ENCODE measurements at places on chromosomes 6 and 20. TPM values are rescaled to one million over a fixed set of nuclear protein-coding genes. Genes with fewer than 3 reads are reported as not detected.
A peak's percentile ranks its signal among the peaks of the same experiment; 100 is the strongest.

Gene SLA2
- not detected for total RNA-seq

Gene SIM1
- total RNA-seq, result under 0.01 TPM

Gene HLA-F
- total RNA-seq, result 1.1 TPM

Gene CCN6
- not detected for total RNA-seq

Gene PTCRA
- total RNA-seq, result not detected

Gene AVP
- not detected for total RNA-seq

Gene HUS1B
- total RNA-seq, result 0.65 TPM

Gene ATAT1
- total RNA-seq, result 5.6 TPM

Gene GPSM3
- 0.90 TPM for total RNA-seq

Gene CDSN
- total RNA-seq, result not detected

GRCh38 chr20:14232650-14233049, 104.8 kb downstream of the FLRT3 start:
- DNase-seq, result peak; percentile 3

DNA sequence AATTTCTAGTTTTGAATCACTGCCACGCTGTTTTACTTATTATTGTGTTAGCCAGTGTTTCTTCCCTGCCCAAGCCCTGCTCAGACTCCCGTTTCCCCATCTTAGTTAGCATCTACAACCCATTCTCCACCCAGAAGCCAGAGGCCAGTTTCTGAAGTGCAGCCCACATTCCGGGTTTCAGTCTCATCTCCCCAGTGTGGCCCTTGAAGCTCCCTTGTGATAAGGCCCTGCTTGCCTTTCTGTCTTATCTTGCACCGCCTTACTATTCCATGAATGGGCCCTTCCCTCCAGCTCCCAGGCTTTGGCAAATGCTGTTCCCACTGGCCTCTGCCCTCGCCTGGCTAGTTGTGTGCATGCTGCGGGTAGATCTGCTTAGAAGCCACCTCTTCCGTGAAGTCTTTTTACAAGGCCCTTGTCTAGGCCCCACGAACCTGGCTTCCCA, 41.1 kb downstream of the TOX2 start:
- no peak for DNase-seq

GRCh38 chr6:161171207-161171606, 102.7 kb downstream of the AGPAT4 start:
- DNase-seq, result no peak

GRCh38 chr20:56417911-56418310, 5.9 kb downstream of the CASS4 start:
- no peak for DNase-seq

DNA sequence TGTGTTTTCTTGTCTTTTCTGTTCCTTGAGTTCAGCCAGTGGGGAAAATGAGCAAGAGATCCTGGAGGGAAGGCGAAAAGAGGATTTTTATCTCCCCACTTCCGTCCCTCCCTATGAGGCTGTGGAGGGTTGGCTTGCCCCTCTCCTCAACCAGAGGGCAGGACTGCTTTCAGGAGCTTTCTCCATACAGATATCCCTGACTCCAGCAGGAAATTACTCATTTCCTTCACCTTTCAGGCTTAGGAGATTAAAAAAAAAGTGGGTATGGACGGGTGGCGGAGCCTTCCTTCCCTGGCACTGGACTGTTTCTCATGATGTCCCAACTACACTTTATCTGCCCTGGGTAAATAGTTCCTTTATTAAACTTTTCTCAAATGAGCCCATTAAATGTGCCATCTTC, 241.2 kb downstream of the FRK start:
- DNase-seq, result no peak

DNA sequence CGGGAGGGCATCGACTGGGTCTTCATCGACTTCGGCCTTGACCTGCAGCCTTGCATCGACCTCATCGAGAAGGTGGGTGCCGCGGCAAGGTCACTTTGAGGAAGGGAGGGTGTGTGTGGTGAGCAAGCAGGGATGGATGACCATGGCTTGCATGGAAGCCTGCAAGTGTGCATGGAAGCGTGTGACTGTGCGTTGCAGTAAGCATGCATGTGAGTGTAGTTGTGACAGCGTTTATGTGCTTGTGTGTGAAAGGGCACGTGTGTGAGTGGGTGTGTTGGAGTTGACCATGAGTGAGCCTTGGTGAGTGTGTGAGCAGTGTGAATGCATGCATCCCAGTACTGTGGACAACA, 32.5 kb downstream of the MYH7B start:
- peak; percentile 7 for DNase-seq

GRCh38 chr6:12661432-12662089, 55.0 kb upstream of the PHACTR1 start:
- no peak for DNase-seq

GRCh38 chr6:125066964-125067363, 86.6 kb upstream of the TPD52L1 start:
- no peak for DNase-seq

- no peak for DNase-seq
These were observed 268.9 kb downstream of the HIVEP2 start for GRCh38 chr6:142676027-142676443.

DNA sequence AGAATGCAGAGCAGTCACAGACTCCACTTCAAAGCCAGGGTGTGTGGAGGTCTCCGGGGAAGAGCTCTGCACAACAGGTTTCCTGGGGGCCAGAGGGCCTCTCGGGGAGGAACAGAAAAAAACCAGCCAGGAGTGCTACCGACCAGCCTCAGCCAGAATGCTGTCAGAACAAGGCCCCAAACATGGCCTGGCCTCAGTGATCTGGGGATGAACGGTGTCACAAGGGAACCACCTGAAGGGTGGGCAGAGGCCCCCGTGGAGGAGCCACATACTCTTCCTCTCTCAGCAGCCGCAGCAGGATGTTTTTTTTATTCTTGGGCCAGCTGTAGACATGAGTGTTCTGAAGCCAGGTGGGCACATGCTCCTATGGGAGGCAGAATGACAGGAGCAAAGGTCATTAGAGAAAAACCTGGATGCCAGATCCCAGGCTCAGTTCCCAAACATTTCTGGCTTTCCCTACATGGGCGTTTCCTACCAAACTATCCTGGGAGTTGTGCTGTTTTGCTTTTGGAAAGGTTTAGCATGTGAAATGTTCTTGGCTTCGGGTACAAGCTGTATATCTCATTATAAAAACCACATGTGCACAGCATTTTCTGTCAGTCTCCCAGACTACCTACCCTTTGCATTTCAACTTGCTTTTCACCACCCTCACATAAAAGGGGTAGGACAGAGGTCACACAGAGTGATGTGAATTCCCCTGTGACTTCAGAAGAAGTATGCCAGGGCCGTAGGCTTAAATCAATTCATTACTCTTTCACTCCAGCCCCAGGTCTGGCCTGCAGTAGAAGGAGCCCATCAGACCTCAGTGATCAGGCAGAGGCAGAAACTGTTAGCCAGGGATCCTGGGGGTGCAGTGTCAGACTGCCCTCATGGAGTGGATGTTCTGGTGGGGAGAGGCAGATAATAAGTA, 46.2 kb downstream of the TRAF3IP2 start:
- peak; percentile 97 for DNase-seq

DNA sequence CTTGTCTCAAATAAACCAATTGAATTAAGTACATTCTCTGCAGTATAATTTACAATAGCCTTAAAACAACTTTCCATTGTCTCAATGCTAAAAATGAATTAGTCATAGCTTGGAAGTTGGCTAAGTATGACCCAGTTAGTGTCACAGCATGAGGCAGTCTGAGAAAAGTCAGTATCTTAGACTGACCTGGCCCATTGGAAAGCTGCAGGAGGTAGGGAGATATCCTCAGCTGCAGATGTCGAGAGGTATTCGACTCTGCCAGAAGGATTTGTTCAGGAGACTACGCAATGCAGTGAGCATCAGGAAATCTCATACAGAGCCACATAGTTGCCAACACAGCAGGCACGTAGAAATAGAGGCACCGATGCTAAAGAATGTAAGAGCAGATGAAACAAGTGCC, 350.9 kb upstream of the NRSN1 start:
- no peak for DNase-seq

GRCh38 chr6:144344646-144345045, 59.5 kb downstream of the UTRN start:
- no peak for DNase-seq

DNA sequence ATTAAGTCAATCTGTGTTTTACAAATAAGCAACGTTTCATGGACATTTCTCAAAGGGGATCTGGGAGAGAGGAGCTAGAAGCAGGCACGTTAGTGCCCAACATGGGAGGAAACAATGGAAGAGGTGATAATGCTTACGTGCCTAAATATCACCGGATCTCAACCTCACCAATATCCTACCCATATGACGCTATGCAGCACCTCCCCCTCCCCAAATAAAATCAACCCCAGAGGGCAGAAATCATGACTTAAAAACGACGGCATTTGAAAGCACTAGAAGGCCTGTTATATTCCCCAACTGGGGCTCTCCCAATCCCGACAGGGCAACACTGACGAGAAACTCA, 425 bp downstream of the HBS1L start:
- no peak for DNase-seq

GRCh38 chr6:159693894-159694545, 979 bp upstream of the SOD2 start:
- no peak for DNase-seq

DNA sequence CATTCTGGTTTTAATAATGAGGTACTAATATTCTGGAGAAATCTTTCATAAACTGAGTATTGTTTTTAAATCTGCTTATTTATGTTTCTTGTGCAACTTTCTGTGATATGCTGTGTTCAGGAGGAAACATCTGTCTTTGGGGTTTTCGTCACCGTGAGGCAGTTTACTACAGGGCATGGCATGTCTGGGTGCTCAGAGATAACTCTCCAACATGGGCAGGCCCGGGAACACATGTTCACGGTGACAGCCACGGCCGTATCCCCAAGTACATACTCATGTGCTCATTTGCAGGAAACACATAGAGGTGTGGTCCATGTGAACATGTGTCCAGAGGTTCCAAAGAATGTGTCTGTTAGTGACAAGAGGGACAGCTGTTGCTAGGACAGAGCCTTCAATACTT, 62.1 kb upstream of the CNKSR3 start:
- DNase-seq, result no peak

GRCh38 chr6:50451826-50452400, 261.4 kb upstream of the TFAP2D start:
- no peak for DNase-seq

GRCh38 chr20:50449738-50450492, 60.3 kb upstream of the PTPN1 start:
- DNase-seq, result no peak

GRCh38 chr20:32159766-32160221, 47.7 kb downstream of the PLAGL2 start:
- no peak for DNase-seq

- peak; percentile 30 for DNase-seq
These were observed 1.7 kb downstream of the UNC5CL start for GRCh38 chr6:41037107-41037900.

- no peak for DNase-seq
These were observed 9.7 kb downstream of the PCMTD2 start for GRCh38 chr20:64265201-64265600.

All from fibroblast of the aortic adventitia (primary cell).